Inflammatory macrophage treated with lipopolysaccharide for 4 hours (primary cell): ENCODE measurements at places on chromosomes 16 and 17.

GRCh38 chr17:82232322-82232820 lies 3.5 kb downstream of the SLC16A3 start:
- no peak for DNase-seq

DNA sequence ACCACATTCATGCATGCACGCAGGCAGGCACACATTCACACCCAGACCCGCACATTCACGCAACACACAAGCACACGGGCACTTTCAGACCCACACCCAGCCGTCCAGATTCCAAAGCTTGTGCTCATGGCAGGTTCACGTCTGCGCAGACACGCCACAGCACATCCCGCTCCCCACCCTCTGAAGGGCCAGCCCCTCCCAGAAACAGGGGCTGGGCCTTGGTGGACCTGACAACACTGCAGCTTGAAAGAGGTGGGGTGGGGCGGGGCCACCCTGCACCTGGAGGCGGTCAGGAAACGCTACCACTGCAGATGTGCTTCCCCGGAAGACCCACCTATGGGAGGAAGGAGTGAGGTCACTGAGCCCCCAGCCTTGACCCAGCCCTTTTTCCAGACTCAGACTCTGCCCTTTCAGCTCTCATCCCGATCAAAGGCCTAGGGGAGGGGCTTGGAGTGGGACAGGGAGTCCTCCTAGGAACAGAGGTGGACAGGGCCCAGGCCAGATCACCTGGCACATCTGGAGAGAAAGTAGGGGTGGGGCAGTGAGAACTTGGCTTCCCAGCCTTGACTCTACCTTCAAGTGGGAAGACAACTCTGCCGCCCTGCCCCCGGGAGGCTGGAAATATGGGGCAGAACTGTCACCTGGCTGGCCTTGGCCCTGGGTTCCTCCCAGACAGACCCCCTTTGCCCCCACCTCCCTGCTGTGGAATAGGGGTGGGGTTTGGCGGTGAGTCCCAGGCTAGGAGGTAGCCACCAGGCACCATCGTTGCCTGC lies 11.0 kb downstream of the P3H4 start:
- DNase-seq = no peak

GRCh38 chr16:72736074-72736473 lies 311.9 kb downstream of the ZFHX3 start:
- no peak for DNase-seq

DNA sequence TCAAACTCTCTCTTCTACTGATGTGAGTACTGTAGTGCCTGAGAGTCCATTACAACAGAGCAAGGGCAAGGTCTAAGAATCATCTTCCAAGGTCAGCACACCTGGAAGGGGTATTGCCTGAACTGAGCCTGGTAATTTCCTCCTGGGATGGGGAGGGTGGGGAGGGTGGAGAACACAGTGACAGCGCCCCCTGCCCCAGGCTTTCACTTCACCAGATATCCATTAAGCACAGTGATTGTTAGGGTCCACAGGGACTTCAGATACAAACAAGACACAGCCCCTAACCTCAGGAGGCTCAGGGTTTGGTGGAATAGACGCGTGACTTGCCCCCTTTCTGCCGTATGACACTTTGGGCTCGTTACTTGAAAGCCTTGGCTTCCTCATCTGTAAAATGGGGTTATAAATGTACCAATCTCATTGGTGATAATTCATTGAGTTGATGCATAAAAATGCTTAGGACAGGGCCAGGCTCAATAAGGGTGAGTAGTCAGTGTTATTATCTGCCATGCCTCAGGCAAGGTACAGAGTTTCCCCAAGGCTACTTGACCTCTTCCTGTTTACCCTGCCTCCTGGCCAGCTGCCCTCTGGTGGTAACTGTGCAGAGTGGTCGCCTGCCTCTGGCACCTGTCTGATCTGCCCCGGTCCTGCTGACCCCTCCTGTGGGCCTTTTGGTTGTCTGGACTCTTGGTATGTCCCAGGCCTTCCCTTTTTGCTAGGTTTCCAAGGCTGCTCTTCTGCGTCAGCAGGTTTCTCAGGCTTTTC lies 13.1 kb upstream of the BRD7 start:
- DNase-seq = no peak

- no peak for DNase-seq
Observed at GRCh38 chr16:10317425-10318001, 68.3 kb upstream of the ATF7IP2 start.

DNA sequence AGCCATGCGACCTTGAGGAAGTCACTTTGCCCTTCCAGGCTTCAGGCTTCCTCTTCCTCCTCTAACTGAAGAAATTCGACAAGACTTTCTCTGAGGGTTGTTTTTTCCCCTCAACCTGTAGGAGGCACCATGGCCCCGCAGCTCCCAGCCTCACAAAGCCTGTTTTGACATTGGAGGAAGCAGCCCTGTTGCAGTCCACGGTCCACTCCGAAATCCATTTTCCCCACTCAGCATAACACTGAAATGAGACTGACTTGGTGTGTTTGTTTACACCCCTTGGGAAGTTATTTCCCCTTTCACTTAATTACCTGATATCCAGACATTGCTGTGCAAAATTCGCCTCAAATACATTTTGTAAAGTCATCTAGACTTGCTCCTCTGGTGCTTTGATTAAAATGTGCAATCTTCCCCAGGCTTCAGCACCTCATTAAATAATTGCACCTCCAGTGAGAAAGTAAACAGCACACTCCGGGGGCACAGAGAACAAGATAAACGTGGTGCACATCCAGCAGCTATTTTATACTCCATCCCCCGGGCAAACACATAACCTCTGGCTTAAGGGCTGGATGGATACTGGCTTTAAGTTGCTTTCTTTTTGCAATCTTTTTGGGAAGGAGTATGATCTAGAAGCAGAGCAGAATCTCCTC lies 41.4 kb upstream of the PIRT start:
- DNase-seq = peak; percentile 11
